ENCODE measurements at places on chromosomes 7 and 10.

GRCh38 chr10:50501924-50502452, 121.8 kb downstream of the SGMS1 start:
- peak; percentile 2 for DNase-seq

DNA sequence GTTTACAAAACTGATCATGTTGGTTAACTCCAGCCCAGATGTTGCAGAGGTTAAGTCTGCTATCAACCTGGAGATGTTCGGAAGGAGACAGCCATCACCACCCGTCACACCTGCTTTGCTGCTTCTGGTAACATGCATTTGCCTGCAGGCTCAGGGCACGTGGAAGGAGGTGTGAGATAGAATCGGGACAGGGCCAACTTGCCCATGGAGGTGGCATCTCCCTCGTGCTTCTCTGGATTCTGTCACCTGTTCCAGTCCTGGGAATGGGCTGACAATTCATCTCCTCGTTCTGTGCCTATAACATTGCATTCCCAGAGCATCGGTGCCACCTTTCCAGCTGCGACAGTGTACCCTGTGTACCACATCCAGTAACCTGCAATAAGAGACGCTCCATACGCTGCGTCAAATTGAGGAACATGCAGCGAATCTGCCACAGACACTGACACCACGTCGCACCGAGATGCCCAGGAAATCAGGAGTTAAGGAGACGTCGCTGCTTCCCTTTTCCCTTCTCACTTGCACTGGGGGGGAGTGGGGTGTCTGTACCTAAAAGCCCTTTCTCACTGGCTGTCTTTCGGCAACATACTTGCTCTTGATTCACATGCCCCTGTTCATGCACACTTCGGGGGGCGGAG, 65.8 kb downstream of the ADARB2 start:
- DNase-seq: no peak

DNA sequence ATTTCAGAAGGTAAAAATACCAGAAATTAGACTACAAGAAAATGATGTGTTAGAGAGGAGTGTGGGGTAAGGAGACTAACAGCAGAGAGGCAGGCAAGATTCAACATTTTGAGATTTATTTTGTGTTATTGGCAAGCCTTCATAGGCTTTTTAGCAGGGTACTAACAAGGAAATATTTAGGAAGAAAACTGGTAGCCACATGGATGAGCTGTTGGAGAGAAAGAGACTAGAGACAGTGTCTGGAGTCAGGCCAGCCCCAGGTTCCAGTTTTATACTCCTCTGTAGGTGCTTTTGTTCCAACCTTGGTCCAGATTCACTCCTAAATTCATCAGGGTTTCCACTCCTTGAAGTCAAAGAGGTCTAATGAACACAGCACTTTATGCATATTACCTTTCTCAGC, 41.1 kb downstream of the GPRIN2 start:
- no peak for DNase-seq

DNA sequence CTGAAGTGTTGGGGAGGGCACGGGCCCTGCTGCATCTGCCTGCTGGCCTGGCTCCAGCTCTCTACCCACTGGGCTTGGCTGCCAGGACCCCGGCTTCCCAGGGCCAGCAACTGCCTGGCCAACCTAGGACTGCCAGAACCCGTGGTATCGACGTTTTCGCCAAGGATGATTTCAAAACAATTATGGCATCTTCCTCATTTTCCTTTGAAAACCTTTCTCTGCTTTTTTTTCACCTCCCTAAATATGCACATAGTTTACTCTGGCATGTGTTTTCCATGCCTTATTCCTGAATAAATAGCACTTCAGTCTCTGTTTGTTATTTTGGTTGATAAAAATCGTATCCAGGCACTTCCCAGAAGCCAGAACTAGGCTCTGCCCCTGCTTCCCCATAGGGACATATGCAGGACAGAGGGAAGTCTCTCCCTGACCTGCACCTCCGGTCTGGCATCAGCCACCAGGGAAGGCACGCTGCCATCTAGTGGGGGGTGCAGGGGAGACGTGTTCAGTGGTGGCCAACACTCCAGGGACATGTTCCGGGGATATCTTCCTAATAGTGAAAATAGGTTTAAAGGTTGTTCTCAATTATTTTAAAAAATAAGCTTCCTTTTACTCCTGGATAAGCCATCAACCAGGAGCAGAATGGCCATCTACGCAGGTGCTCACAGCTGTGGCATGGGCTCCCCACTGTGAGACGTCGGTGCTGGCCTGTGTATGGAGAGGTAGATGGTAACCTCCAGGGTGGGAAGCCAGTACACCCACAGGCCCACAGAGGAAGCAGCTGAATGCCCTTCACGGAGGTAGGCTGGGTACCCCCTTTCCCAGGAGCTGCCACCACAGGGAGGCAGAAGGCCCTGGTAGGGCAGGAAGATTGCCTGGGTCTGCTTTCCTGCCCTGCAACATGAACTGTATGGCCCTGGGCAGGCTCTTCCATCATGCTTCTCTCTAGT, 30.7 kb upstream of the ANTXRL start:
- DNase-seq: peak; percentile 35

- no peak for DNase-seq
These were observed 20.3 kb downstream of the C10orf90 start for GRCh38 chr10:126650161-126650560.

DNA sequence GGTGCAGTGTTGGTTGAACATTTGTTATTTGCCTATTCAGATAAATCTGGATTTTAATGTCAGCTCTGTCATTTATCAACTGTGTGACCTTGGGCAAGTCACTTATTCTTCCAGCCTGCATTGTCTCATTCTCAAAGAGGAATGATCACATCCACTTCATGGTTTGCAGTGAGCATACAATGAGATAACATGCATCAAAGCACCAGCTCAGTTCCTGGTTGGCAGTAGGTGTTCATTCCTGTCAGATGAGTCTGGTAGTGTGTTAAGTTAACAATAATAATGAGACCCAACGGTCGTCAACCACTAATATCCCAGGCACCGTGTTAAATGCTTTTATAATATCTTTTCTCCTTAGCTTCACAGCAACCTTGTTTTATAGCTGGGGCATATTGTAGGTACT, 137.3 kb downstream of the SORCS3 start:
- no peak for DNase-seq

GRCh38 chr7:137818036-137818435, 28.7 kb downstream of the DGKI start:
- DNase-seq: no peak

- DNase-seq: no peak
These were observed 806.6 kb downstream of the NXPH1 start for GRCh38 chr7:9240001-9240400.

GRCh38 chr7:34315032-34315431, 343.0 kb upstream of the NPSR1 start:
- no peak for DNase-seq

GRCh38 chr7:140621401-140622021, 19.1 kb downstream of the DENND2A start:
- no peak for DNase-seq
